CD8-positive, alpha-beta memory T cell (primary cell): ENCODE measurements at places on chromosomes 5 and 9. TPM values are rescaled to one million over a fixed set of nuclear protein-coding genes. Genes with fewer than 3 reads are reported as not detected.
A peak's percentile ranks its signal among the peaks of the same experiment; 100 is the strongest.

The EDIL3 gene
- not detected for total RNA-seq

The FAM219A gene
- 10.5 TPM for total RNA-seq

The LEAP2 gene
- total RNA-seq: 3.6 TPM

The KCNN2 gene
- total RNA-seq: not detected

The ST8SIA4 gene
- total RNA-seq: 56.9 TPM

The LSM11 gene
- 7.8 TPM for total RNA-seq

DNA sequence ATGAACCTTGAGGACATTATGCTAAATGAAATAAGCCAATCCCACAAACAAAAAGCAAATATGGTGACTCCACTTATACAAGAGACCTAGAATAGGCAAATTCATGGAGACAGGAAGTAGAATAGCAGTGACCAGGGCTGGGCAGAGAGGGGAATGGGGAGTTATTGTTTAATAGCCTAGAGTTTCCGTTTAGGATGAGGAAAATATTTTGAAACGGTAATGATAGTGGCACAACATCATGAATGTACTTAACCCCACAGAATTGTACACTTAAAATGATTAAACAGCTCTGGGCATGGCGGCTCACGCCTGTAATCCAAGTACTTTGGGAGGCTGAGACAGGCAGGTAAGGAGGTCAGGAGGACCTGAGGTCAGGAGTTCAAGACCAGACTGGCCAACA, 65.8 kb downstream of the NSUN2 start:
- H3K36me3 ChIP-seq: no peaks in the 10 kb centered on the region
- no peak for DNase-seq

GRCh38 chr9:89606049-89606623, 1.3 kb downstream of the GADD45G start:
- H3K4me1 ChIP-seq: peaks cover 27% of the 10 kb centered on the region
- H3K4me3 ChIP-seq: peak overlapping the region; percentile 66
- H3K27me3 ChIP-seq: peaks cover 7% of the 10 kb centered on the region
- H3K36me3 ChIP-seq: no peaks in the 10 kb centered on the region

DNA sequence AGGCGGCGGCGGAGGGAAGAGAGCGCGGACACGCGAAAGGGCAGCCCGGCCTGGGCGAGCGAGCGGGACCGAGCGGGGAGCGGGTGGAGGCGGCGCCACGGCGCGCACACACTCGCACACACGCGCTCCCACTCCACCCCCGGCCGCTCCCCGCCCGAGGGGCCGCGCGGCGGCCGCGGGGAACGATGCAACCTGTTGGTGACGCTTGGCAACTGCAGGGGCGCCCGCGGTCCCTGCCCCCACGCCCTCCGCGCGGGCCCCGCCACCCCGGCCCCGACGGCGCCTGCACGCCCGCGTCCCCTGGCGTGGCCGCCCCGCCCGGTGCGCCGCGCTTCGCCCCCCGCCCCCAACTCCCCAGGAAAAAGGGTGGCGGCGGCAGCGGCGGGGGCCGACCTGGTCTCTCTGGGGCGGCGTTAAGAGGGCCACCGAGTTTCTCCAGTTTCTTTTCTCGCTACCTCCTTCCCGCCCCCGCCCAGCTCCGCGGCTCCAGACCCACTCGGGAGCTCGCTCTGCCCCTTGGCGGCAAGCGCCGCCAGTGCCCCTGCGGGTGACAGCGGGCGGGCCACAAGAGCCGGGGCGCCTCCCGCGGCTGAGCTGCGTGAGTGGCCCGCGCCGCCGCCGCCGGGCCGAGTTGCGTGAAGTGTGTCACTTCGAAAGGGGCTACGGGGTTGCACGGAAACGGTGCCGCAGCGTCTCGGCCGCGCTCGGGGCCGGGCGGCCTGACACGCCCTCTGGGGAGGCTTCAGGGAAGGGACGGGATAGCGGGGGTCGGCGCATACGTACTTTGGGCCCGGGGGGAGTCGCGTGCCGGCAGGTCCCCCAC, at the start of gene NR3C1:
NR3C1 (minus strand) TSS at position 94 of the 823 bp plus-strand sequence. CDS start 2,847 bp downstream, outside the sequence.
- no peaks in the 10 kb centered on the region for H3K27me3 ChIP-seq
- H3K27ac ChIP-seq: peak within 1 kb of the TSS; percentile 92

- DNase-seq: no peak
- H3K27me3 ChIP-seq: peaks cover 6% of the 10 kb centered on the region
- no peak overlapping the region for H3K27ac ChIP-seq
Measured at GRCh38 chr9:121609822-121610637, 41.4 kb upstream of the DAB2IP start.

DNA sequence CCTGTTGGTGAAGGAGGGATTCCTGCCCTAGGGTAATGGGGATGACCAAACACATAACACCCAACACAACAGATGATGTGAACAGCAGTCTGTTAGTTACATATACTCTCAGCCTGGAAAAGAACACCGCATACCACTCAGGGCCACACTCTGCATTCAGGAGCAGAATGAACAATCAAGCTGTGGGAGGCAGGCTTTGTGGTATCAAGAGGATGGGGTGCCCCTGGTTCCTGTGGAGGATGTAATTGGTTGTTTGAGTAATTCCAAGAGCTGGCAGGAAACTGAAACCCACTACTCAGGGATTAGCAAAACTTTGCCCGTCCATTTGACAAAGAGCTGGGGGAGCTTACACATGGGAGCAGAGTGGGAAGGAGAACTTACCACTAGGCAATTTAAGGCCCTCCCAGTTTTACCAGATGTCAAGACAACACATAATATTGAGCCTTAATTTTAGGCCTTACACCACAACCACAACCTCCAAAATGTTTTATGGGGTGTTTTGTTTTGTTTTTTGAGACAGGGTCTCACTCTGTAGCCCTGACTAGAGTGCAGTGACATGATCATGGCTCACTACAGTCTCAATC, 15.6 kb upstream of the PRKAA1 start:
- DNase-seq: no peak
- no peaks in the 10 kb centered on the region for H3K36me3 ChIP-seq
- H3K27ac ChIP-seq: no peak overlapping the region

- no peak overlapping the region for H3K27ac ChIP-seq
- no peaks in the 10 kb centered on the region for H3K27me3 ChIP-seq
- no peak for DNase-seq
- no peak overlapping the region for H3K4me3 ChIP-seq
Measured at GRCh38 chr5:174535669-174536068, 188.7 kb upstream of the MSX2 start.

DNA sequence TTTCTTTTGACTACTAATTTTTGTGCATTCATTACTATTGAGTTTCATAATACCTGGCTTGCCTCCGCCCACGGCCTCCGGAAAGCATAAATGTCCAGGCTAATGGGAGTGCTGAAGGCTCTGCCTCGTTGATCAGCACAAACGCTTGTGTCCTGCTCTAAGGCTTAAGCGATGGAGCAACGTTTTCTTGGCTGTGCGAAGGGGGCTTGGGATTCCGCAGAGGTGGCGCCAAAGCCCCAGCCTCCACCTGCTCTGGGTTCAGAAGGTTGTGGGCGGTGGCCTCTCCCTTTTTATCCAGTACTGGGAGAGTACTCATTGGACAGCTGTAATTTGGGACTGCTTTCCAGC, 19.7 kb downstream of the ANXA2R start:
- no peak for DNase-seq
- peak overlapping the region; percentile 96 for H3K27ac ChIP-seq
- peaks cover 33% of the 10 kb centered on the region for H3K4me1 ChIP-seq
- H3K36me3 ChIP-seq: no peaks in the 10 kb centered on the region
- H3K27me3 ChIP-seq: no peaks in the 10 kb centered on the region
- peak overlapping the region; percentile 87 for H3K4me3 ChIP-seq

GRCh38 chr5:172411484-172412072, 42.7 kb downstream of the SH3PXD2B start:
- no peak for DNase-seq
- no peaks in the 10 kb centered on the region for H3K27me3 ChIP-seq
- H3K4me3 ChIP-seq: no peak overlapping the region
- H3K36me3 ChIP-seq: no peaks in the 10 kb centered on the region
- H3K27ac ChIP-seq: no peak overlapping the region
- no peaks in the 10 kb centered on the region for H3K4me1 ChIP-seq

GRCh38 chr9:72577212-72577753, 55.9 kb downstream of the TMC1 start:
- no peak for DNase-seq
- no peaks in the 10 kb centered on the region for H3K4me1 ChIP-seq
- no peak overlapping the region for H3K27ac ChIP-seq
- no peaks in the 10 kb centered on the region for H3K36me3 ChIP-seq

DNA sequence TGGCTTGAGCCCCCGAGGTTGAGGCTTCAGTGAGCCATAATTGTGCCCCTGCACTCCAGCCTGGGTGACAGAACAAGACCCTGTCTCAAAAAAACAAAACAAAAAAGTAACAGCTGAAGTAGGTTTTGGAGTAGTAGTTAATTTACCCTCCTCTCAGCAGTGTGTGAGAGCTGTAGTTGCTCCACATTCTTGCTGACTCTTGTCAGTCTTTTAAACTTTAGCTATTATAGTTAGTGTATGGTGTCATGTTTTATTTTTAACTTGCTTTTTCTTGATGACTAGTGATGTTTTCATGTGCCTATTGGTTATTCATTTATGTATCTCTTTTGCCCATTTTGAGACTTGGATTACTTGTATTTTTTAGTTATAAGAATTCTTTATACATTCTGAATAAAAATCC, 52.9 kb upstream of the DHFR start:
- H3K36me3 ChIP-seq: no peaks in the 10 kb centered on the region
- H3K27me3 ChIP-seq: no peaks in the 10 kb centered on the region
- DNase-seq: no peak
- no peak overlapping the region for H3K4me3 ChIP-seq

GRCh38 chr5:149481485-149481884, 69.8 kb downstream of the CSNK1A1 start:
- no peaks in the 10 kb centered on the region for H3K27me3 ChIP-seq
- no peak overlapping the region for H3K27ac ChIP-seq
- DNase-seq: no peak
- no peaks in the 10 kb centered on the region for H3K36me3 ChIP-seq

DNA sequence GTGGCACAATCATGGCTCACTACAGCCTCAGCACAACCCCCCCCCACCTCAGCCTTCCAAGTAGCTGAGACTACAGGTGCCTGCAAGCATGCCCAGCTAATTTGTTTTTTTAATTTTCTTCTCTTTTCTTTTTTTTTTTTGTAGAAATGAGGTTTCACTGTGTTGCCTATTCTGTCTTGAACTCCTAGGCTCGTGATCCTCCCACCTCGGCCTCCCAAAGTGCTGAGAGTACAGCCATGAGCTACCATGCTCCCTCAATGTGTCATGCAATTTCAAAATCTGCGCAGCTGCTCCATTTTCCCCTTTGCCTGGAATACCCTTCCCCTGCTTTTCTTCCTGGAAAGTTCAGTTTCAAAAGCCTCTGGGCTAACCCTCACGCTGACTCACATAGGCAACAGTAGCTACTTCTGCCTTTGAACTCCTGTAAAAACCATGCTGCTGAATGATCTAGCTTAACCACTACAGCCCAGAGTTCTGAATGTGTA, 71.0 kb upstream of the IL7R start:
- H3K27ac ChIP-seq: no peak overlapping the region
- H3K4me3 ChIP-seq: no peak overlapping the region
- H3K36me3 ChIP-seq: no peaks in the 10 kb centered on the region
- DNase-seq: no peak
- no peaks in the 10 kb centered on the region for H3K27me3 ChIP-seq

DNA sequence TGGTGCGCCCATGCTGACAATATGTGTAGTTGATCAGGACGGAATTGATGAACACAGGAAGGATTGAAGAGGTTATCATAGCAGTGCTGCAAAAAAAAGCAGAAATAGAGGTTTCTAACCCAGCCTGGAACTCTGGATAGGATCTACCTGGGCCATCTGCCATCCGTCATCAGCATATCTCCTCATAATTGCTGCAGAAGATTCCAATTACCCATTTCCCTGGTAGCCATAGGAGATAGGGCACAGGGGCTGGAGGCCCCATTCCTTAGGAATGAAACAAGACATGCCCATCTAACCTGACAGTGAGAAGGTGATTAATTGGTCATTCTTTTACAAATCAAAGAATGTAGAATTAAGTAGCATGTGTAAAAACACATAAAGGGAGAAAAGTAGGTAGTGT, 60.3 kb upstream of the TRIM32 start:
- no peaks in the 10 kb centered on the region for H3K4me1 ChIP-seq
- no peaks in the 10 kb centered on the region for H3K27me3 ChIP-seq
- no peak for DNase-seq
- peaks cover 2% of the 10 kb centered on the region for H3K36me3 ChIP-seq
- no peak overlapping the region for H3K4me3 ChIP-seq

GRCh38 chr5:39080597-39081204, 6.5 kb upstream of the RICTOR start:
- H3K4me3 ChIP-seq: no peak overlapping the region
- H3K4me1 ChIP-seq: no peaks in the 10 kb centered on the region
- peak; percentile 22 for DNase-seq
- H3K27ac ChIP-seq: no peak overlapping the region

- H3K27me3 ChIP-seq: no peaks in the 10 kb centered on the region
- DNase-seq: no peak
- peak overlapping the region; percentile 89 for H3K4me3 ChIP-seq
- H3K27ac ChIP-seq: peak overlapping the region; percentile 99
Measured at GRCh38 chr5:138544181-138545134, 1.4 kb upstream of the ETF1 start.

DNA sequence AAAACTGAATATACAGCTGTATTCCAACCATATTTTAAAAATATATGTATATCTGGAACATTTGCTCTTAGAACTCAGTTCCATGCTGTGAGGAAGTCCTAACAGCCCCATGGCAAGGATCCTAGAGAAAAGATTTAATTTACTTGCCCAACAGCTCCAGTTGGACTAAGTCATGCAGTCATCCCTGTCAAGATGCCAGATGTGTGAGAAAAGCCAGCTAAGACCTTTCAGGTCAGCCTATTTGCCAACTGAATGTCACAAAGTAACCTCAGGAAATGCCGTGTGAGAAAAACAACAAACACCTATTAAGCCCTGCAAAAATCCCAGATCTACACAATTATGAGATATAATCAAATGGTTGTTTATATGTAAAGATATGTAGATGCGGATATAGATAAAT, 416.3 kb downstream of the NR2F1-AS1 start:
- no peak for DNase-seq
- H3K36me3 ChIP-seq: no peaks in the 10 kb centered on the region
- no peaks in the 10 kb centered on the region for H3K4me1 ChIP-seq
- no peaks in the 10 kb centered on the region for H3K27me3 ChIP-seq
- no peak overlapping the region for H3K27ac ChIP-seq

- no peaks in the 10 kb centered on the region for H3K4me1 ChIP-seq
- no peak overlapping the region for H3K4me3 ChIP-seq
Measured at GRCh38 chr9:125462861-125463291, 201.2 kb downstream of the GAPVD1 start.

DNA sequence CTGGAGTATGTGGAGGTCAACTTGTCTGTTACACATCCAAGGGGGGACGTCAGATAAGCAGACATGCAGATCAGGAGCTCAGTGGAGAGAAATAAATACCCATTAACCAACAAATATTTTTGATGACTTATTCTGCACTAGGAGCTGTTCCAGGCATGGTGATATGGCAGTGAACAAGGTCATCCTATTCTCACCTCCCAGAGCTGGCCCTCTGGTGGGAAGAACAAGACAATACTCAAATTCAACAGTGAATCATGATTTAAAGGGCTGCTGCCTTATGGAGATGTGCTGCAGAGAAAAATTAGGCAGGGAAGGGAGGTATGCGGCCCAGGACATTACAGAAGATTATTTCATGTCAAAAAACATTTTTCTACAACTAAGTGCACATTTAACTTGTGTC, 36.5 kb downstream of the SYK start:
- no peaks in the 10 kb centered on the region for H3K36me3 ChIP-seq
- H3K4me1 ChIP-seq: no peaks in the 10 kb centered on the region
- no peak for DNase-seq
- H3K27me3 ChIP-seq: no peaks in the 10 kb centered on the region
- H3K27ac ChIP-seq: no peak overlapping the region

GRCh38 chr5:76546497-76547102, 76.6 kb downstream of the F2RL2 start:
- H3K27ac ChIP-seq: peak overlapping the region; percentile 54
- peak overlapping the region; percentile 38 for H3K4me3 ChIP-seq
- no peaks in the 10 kb centered on the region for H3K27me3 ChIP-seq
- H3K36me3 ChIP-seq: no peaks in the 10 kb centered on the region

- no peaks in the 10 kb centered on the region for H3K36me3 ChIP-seq
- H3K27ac ChIP-seq: no peak overlapping the region
- peaks cover 10% of the 10 kb centered on the region for H3K4me1 ChIP-seq
Measured at GRCh38 chr5:157917899-157918809, 59.2 kb upstream of the CLINT1 start.
